ENCODE measurements at places on chromosomes 1 and 21.

- no peak for DNase-seq
These were observed 132.0 kb downstream of the FOXD2 start for GRCh38 chr1:47569681-47570470.

GRCh38 chr1:110067479-110067892 lies 3.0 kb downstream of the ALX3 start:
- DNase-seq, result no peak

GRCh38 chr1:30732277-30732996 lies 9.1 kb upstream of the MATN1 start:
- DNase-seq, result no peak

DNA sequence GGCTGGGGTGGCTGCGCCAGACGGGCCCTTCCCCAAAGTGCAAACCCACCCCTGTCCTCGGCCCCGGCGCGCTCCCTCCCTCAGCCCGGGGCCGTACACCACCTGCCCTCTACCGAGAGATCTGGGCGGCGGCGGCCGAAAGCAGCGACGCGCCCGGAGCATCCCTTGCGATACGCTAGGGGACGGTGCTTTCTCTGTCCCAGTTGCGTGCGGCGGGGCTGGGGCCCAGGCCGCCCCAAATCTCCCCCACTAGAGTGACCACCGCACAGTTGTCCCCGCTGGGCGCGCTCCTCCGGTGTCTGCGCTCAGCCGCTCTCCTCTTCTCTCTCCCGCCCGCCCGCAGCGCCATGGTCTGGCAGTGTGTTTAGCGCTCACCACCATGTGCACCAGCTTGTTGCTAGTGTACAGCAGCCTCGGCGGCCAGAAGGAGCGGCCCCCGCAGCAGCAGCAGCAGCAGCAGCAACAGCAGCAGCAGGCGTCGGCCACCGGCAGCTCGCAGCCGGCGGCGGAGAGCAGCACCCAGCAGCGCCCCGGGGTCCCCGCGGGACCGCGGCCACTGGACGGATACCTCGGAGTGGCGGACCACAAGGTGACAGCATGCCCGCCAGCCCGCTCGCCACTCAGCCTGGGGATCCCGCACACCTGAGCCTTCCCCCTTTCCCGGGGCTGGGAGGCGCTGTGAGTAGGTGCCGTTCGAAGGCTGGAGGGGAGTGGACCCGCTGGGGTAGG lies 1.0 kb downstream of the ST6GALNAC5 start:
- no peak for DNase-seq

- DNase-seq, result no peak
These were observed 59.5 kb upstream of the CD55 start for GRCh38 chr1:207261971-207262370.

Measured in NCI-H345 (cell line).